ENCODE measurements at places on chromosomes 13 and 19. TPM values are rescaled to one million over a fixed set of nuclear protein-coding genes. Genes with fewer than 3 reads are reported as not detected.

GRCh38 chr13:78625384-78625783, 22.0 kb upstream of the POU4F1 start:
- no peak for DNase-seq

GRCh38 chr13:88456151-88456550, 785.0 kb downstream of the SLITRK5 start:
- DNase-seq = no peak

DNA sequence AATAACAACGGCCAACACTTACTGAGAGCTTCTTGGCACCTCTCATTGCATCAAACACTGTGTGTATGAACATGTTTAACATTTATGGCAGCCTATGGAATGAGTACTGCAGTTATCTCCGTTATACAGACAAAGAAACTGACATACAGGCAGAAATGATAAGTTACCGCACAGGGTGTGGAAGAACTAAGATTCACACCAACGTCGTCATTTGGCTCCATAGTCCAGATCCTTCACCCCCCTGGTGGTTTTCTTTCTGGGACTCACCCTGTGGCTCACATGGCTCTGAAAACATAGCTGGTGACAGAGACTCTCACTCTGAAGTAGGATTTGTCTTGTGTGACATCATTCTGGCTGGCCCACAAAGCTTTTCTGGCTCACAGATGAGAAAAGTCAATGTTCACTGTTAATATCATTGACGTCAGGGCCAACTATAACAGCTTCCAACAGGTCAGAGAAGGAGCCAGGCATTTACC, 230.1 kb downstream of the DLEU7 start:
- DNase-seq = no peak

The ZSCAN4 gene
- total RNA-seq = not detected

The KLK3 gene
- not detected for total RNA-seq

- peak; percentile 21 for DNase-seq
Observed at GRCh38 chr13:23449398-23450162, 16.1 kb upstream of the SACS start.

DNA sequence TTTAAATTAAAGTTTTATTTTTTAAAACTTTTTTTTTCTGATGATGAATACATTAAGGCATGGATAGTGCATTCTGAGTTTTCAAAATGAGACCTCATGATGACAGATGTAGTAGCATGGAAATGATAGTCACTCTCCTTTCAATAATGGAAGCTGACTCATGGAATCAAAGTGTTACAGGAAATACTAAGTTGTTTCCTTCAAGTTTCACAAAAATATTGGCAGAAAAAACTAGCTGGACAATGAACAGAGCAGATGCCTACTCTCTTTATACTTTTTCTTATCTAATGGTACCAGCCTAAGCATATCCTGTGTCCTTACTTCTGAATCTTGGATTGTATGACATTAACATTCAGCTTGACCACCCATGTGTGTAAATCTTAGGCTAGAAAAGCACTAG, 1337.3 kb downstream of the PCDH9 start:
- no peak for DNase-seq

- DNase-seq = no peak
Observed at GRCh38 chr19:4059453-4059871, 7.2 kb downstream of the ZBTB7A start.

- DNase-seq = no peak
Observed at GRCh38 chr19:58182577-58182988, 278 bp upstream of the ZNF274 start.

GRCh38 chr13:97068151-97068550, 73.9 kb upstream of the OXGR1 start:
- DNase-seq = no peak

GRCh38 chr13:43783820-43784219, 3.0 kb downstream of the ENOX1 start:
- DNase-seq = no peak

DNA sequence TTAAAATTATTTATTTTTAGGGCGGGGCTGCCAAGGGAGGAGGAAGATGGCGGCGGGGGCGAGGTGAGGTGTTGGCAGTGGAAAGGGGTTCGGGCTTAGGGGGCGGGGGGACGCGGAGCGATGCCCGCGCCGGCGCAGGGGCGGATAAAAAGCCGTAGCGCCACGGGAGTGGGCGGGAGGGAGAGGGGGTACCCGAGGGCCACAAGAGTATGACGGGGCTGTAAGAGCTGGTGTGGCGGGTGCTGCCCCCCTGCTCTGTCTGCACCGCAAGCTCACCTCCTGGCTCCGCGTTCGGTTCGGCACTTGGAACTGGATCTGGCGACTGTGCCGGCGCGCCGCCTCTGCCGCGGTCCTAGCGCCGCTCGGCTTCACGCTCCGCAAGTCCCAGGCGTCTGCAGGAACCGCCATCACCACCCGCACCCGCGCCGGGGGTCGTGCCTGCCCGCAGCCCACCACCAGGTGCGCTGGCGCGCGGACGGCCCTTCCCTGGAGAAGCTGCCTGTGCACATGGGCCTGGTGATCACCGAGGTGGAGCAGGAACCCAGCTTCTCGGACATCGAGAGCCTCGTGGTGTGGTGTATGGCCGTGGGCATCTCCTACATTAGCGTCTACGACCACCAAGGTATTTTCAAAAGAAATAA, 265.2 kb upstream of the SGCG start:
- DNase-seq = no peak

DNA sequence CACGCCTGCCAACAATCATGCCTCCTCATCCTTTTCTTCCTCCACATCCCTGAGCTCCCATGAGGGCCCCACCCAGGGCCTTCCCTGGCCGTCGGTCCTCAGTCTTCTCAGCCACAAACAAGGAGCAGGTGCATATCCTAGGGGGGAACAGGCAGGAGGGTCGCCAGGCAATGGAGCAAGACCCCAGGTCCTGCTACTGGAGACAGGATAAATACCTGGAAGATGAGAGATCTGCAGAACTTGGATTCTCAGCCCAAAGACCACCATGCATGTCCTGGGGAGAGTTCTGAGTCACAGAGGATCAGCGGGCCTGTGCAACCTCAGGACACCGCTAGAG, 344.7 kb upstream of the TSHZ3 start:
- DNase-seq = peak; percentile 54

DNA sequence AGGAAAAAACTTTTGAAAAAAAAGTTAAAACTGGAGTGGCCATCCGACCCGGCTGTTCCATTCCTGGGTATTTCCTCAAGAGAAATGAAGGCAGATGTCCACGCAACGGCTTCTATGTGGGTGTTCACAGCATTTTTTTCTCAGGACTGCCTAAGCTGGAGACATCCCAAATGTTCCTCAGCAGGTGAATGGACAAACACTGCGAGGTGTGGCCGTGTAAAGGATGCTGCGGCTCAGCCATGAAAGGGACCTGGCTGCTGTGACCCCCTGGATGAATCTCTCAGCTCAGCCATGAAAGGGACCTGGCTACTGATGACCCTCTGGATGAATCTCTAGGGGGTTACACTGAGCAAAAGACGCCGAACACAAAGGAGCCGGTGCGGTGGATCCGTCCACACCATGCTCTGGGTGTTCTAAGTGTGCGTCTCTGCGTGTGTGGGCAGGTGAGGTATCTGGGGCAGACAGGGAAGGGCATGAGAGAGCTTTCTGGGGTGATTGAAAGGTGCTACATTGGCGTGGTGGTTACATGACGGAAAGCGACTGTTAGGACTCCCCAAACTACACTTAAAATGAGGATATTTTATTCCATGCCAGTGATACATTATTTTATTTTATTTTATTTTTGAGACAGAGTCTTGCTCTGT, 7.2 kb upstream of the ASPDH start:
- no peak for DNase-seq

DNA sequence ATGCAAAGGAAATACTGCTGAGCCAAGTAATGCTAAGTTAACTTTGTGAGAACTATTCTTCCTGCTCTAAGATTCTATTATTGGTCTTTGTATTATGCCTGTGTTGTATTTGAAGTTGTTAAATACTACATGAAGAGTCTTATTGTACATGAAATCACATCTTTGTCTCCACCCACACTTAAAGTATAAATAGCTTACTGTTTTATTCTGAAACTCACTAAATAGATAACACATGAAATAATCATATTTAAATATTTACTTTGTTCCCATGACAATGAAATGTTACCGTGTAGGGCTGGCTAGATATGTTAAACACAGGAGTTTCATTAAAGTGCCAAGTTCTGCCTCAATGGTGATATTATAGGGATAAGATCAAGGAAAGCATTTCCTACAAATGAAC, 562.1 kb upstream of the ATXN8OS start:
- no peak for DNase-seq
